ENCODE measurements at places on chromosomes 4 and X. TPM values are rescaled to one million over a fixed set of nuclear protein-coding genes. Genes with fewer than 3 reads are reported as not detected.

The TEX11 gene
- total RNA-seq, result not detected

The GCNA gene
- total RNA-seq, result 2.0 TPM

The FAM149A gene
- total RNA-seq, result 31.0 TPM

The NUP62CL gene
- 1.6 TPM for total RNA-seq

The UGT2A3 gene
- not detected for total RNA-seq

The XAGE1A gene
- total RNA-seq, result not detected

The YY2 gene
- 0.82 TPM for total RNA-seq

The NXF2 gene
- total RNA-seq, result not detected

The POU3F4 gene
- 16.3 TPM for total RNA-seq

The SPANXB1 gene
- not detected for total RNA-seq

The MAGEA9B gene
- total RNA-seq, result not detected

The C4orf17 gene
- total RNA-seq, result not detected

The CLCN4 gene
- 84.8 TPM for total RNA-seq

The TBX22 gene
- under 0.01 TPM for total RNA-seq

The CDS1 gene
- total RNA-seq, result 8.6 TPM

The XK gene
- 3.7 TPM for total RNA-seq

The SORBS2 gene
- total RNA-seq, result 46.9 TPM

The TRMT44 gene
- total RNA-seq, result 11.8 TPM

The MMRN1 gene
- total RNA-seq, result 2.4 TPM

The FGF5 gene
- total RNA-seq, result 0.82 TPM

The CHIC1 gene
- total RNA-seq, result 17.5 TPM

The ENOX2 gene
- 3.3 TPM for total RNA-seq

The SPANXA1 gene
- total RNA-seq, result not detected

The LRP2BP gene
- total RNA-seq, result 6.1 TPM

The COL4A5 gene
- total RNA-seq, result 14.3 TPM

The TBC1D8B gene
- total RNA-seq, result 0.41 TPM

The SLC10A7 gene
- 10.2 TPM for total RNA-seq

The GPC3 gene
- 3.3 TPM for total RNA-seq

The CDKL2 gene
- total RNA-seq, result 60.7 TPM

Measured in frontal cortex (tissue), 4 donors.